ENCODE measurements at places on chromosomes 6 and 20. TPM values are rescaled to one million over a fixed set of nuclear protein-coding genes. Genes with fewer than 3 reads are reported as not detected.
A peak's percentile ranks its signal among the peaks of the same experiment; 100 is the strongest.

The MYB gene
- total RNA-seq = 0.13 TPM

The ZKSCAN8 gene
- total RNA-seq = 8.8 TPM

The IFNGR1 gene
- total RNA-seq = 54.7 TPM

DNA sequence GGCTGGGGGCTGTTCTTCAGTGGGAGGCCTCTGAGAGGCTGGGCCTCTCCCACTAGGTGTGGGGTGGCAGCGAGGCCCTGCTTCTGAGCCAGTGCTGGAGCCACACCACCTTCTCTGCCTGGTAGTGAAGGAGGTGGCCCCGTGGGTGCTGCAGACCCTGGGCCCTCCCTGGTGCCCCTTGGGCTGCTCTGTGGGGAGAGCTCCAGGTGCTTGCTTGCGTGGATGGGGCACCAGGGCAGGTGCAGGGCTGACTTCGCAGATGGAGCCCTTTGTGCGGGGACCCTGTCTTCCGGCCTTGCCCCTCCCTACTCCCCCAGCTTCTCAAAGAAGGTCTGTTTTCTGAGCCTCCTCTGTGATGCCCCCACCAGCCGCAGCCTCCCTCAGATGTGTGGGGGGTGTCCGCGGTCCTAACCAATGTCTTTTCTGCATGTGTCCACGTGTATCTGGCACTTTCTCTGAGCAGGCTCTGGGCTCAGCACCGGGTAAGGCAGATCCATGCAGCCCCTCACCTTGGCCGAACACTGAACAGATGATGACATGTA is 17.2 kb upstream of the MYT1 start:
- no peak overlapping the region for H3K4me3 ChIP-seq
- no peak for DNase-seq
- H3K27ac ChIP-seq = no peak overlapping the region

DNA sequence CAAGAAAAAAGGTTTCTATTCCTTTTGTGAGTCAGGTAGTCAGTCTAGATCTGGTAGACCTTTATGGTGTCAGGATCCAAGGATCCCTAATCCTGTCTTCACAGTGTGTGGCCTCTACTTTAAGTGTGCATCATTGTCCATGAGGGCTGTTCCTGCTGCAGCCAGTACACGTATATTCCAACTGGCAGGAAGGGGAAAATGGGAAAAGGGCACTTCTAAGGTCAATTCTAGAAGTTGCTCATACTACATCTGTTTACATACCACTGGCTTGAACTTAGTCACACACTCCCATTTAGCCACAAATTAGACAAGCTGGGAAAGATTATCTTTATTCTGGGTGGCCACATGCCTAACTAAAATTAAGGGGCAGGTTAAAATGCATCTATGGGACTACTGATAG is 9.7 kb upstream of the MMS22L start:
- DNase-seq = no peak
- no peaks in the 10 kb centered on the region for H3K4me1 ChIP-seq
- no peaks in the 10 kb centered on the region for H3K27me3 ChIP-seq

DNA sequence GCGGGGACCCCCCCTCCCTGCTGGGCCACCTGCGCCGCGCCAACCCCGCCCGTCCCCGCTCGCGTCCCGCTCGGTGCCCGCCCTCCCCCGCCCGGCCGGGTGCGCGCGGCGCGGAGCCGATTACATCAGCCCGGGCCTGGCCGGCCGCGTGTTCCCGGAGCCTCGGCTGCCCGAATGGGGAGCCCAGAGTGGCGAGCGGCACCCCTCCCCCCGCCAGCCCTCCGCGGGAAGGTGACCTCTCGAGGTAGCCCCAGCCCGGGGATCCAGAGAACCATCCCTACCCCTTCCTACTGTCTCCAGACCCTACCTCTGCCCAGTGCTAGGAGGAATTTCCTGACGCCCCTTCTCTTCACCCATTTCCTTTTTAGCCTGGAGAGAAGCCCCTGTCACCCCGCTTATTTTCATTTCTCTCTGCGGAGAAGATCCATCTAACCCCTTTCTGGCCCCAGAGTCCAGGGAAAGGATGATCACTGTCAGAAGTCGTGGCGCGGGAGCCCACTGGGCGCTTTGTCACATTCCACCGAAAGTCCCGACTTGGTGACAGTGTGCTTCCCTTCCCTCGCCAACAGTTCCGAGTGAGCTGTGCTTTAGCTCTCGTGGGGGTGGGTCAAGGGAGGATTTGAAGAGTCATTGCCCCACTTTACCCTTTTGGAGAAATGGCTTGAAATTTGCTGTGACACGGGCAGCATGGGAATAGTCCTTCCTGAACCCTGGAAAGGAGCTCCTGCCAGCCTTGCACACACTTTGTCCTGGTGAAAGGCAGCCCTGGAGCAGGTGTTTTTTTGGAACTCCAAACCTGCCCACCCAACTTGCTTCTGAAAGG is 2.1 kb downstream of the VEGFA start:
- H3K27me3 ChIP-seq = no peaks in the 10 kb centered on the region
- peak overlapping the region; percentile 94 for H3K27ac ChIP-seq
- H3K36me3 ChIP-seq = no peaks in the 10 kb centered on the region
- H3K4me3 ChIP-seq = peak overlapping the region; percentile 91
- DNase-seq = peak; percentile 77
- peaks cover 25% of the 10 kb centered on the region for H3K4me1 ChIP-seq

DNA sequence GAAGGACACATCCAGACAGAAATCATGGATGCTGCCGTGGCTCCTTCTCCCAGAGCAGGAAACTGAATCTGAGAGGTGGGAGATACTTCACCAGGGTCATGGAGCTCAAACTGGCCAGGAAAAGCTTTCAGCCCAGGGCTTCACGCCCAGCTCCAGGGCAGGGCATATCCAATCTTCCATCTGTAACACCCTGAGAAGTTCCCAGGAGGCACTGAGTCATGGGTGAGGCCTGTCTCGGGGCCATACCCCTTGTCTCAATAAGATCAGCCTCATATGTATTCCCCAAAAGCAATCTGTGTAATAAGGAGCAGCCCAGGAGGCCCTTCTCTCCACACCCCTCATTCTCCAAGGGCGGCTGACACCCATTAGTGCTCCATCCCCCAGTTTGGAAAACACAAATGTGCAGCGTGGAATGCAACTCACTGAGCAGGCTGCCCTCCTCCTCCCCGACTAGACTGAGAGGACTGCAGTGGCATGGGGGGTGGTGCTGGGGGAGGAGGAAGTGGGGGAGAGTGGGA is 439.3 kb upstream of the SULF2 start:
- no peak overlapping the region for H3K27ac ChIP-seq
- no peaks in the 10 kb centered on the region for H3K4me1 ChIP-seq
- no peaks in the 10 kb centered on the region for H3K27me3 ChIP-seq
- DNase-seq = no peak
- no peaks in the 10 kb centered on the region for H3K36me3 ChIP-seq

DNA sequence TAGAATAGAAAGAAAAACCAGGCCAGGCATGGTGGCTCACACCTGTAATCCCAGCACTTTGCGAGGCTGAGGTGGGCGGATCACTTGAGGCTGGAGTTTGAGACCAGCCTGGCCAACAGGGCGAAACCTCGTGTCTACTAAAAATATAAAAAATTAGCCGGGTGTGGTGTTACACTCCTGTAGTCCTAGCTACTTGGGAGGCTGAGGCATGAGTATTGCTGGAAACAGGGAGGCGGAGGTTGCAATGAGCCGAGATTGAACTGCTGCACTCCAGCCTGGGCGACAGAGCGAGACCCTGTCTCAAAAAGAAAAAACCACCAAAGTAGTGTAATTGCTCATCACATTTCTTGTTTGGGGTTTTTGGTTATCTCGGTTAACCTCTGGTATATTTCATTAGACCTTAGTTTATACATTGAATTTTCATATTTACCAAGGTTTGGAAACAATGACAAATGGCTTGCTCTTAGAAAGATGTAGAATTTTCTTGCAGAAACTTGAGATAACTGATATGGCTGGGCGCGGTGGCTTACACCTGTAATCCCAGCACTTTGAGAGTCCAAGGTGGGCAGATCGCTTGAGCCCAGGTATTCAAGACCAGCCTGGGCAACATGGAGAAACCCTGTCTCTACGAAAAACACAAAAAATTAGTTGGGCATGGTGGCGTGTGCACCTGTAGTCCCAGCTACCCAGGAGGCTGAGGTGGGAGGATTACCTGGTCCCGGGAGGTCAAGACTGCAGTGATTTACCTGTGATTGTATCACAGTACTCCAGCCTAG is 14.2 kb downstream of the ITCH start:
- no peak overlapping the region for H3K4me3 ChIP-seq
- H3K27ac ChIP-seq = no peak overlapping the region
- DNase-seq = no peak
- H3K4me1 ChIP-seq = no peaks in the 10 kb centered on the region
- no peaks in the 10 kb centered on the region for H3K27me3 ChIP-seq

DNA sequence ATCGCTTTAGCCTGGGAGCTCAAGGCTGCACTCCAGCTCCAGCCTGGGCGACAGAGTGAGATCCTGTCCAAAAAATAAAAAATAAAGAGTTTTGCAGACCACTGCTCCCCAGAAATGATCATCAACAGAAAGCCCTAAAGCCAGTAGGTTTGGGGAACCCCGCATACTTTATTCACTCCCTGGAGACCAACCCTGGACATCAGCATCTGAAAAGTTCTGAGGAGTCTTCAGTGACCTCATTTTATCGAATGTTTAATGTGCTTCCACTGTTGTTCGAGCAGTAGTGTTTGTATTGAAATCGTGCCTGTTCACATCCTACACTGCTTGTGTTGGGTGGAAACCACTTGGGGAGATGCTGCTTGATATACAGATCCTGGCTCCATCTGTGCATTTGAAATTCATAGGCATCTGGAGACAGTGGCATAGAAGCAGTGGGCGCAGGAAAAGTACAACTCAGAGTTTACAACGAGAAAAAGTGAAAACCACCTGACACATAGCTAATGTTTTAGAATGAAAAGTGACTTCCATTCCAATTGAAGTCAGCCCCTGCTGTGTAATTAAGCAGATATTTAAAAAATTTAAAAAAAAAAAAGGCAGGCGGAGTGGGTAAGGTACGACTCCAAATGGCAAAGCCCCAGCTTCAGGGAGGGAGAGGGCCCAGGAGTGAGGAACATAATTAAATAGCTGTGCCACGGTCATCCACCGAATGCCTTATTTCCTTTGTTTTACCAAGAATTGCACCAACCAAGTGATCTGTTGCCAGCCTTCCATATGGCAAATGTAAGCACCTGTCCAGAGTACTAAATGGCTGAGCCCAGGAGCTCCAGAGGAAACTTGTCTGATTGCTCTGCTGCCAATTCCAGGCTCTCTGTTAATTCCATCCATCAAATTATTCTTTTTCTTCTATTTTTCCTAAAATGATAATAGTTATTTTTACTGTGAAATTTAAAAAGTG is 100.4 kb upstream of the NAA20 start:
- no peak overlapping the region for H3K27ac ChIP-seq
- peaks cover 60% of the 10 kb centered on the region for H3K4me1 ChIP-seq
- H3K36me3 ChIP-seq = no peaks in the 10 kb centered on the region
- H3K27me3 ChIP-seq = no peaks in the 10 kb centered on the region
- H3K4me3 ChIP-seq = no peak overlapping the region

GRCh38 chr6:2999618-3000557 is at the start of gene NQO2:
NQO2 (plus strand) TSS chr6:2999894; CDS start chr6:3006553, 6,659 bp downstream.
- peak; percentile 86 for DNase-seq
- H3K36me3 ChIP-seq = peaks cover 10% of the 10 kb centered on the region
- peak within 1 kb of the TSS; percentile 96 for H3K27ac ChIP-seq
- H3K4me1 ChIP-seq = peaks cover 32% of the 10 kb centered on the region
- H3K27me3 ChIP-seq = no peaks in the 10 kb centered on the region

- H3K27me3 ChIP-seq = no peaks in the 10 kb centered on the region
- H3K4me3 ChIP-seq = no peak overlapping the region
- no peaks in the 10 kb centered on the region for H3K4me1 ChIP-seq
- DNase-seq = no peak
- no peak overlapping the region for H3K27ac ChIP-seq
Observed at GRCh38 chr20:51487565-51488268, 54.8 kb downstream of the NFATC2 start.

DNA sequence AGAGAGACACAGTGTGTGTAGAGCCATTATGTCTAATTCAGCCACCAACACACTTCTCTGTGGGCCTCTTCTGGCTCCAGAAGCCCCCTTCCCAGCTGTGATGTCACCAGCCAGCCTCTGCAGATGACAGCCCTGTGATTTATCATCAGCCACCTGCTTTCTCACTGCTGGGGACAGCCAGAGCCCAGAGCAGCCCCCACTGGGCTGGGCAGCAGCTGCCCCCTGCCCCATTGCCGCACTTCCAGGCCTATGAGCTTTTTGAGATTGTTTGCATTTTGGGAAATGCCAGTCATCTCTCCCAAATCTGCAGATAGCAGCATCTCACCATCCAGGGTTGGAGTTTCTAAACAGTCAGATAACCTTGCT is 21.9 kb upstream of the STX16 start:
- no peak overlapping the region for H3K27ac ChIP-seq
- no peaks in the 10 kb centered on the region for H3K36me3 ChIP-seq
- H3K27me3 ChIP-seq = peaks cover 2% of the 10 kb centered on the region
- H3K4me3 ChIP-seq = no peak overlapping the region

GRCh38 chr20:52923123-52923937 is 48.8 kb upstream of the TSHZ2 start:
- H3K36me3 ChIP-seq = no peaks in the 10 kb centered on the region
- DNase-seq = no peak
- no peak overlapping the region for H3K27ac ChIP-seq
- no peaks in the 10 kb centered on the region for H3K4me1 ChIP-seq

DNA sequence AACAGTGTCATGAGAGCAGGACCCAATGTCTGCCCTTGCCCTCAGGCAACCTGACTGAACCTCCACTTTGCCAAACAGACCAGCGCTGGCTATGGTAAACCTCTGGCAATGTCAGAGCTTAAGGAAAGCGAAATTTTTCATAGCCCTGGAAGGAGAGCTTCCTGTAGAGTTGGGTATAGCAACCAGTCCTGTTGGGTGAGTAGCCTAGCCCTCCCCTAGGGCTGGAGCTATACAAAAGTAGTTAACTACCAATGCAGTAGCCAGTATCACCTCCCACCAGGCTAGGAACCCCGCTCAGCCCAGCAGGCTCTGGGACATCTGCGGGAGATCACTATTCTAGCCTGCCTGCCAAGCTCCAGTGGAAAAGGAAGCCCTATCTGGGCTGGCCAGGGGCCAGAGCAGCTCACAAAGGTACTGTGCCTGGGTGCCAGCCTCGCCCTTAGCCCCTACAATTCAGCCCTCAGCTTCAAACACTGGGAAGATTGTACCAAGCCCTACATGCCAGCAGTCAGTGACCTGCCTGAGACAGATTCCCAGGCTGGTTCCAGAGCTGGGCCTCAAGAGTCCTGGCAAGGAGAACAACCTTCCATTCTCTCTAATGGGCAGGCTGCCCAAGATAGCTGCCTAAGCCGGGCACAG is 7.9 kb downstream of the WFDC3 start:
- no peak overlapping the region for H3K27ac ChIP-seq
- H3K4me1 ChIP-seq = no peaks in the 10 kb centered on the region
- no peaks in the 10 kb centered on the region for H3K36me3 ChIP-seq
- H3K4me3 ChIP-seq = no peak overlapping the region
- no peaks in the 10 kb centered on the region for H3K27me3 ChIP-seq
- DNase-seq = no peak

DNA sequence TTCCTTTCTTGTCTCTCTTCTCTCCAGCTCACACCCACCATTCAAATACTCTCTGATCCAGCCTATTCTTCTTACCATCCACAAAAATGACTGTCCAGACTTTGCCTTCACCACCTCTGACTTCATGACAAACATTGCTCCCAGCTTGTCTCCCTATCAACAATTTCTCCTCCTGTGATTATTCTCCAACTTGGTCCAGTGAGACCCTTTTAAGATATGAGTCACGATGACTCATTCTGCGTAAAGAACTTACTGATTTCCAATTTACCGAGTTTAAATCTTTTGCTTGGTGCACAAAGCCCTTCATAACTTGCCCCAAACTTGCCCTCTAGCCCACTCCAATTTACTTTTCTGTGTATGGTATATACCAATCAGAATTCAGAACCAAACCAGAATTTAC is 833.2 kb downstream of the MAFB start:
- H3K27me3 ChIP-seq = no peaks in the 10 kb centered on the region
- no peak overlapping the region for H3K27ac ChIP-seq
- no peaks in the 10 kb centered on the region for H3K4me1 ChIP-seq
- H3K4me3 ChIP-seq = no peak overlapping the region

All from gastrocnemius medialis (tissue), 4 donors.